ENCODE measurements at places on chromosomes 1 and 21. TPM values are rescaled to one million over a fixed set of nuclear protein-coding genes. Genes with fewer than 3 reads are reported as not detected.

GRCh38 chr1:90127288-90127953, 132.5 kb downstream of the ZNF326 start:
- no peak for DNase-seq

GRCh38 chr1:110726755-110727154, 52.0 kb upstream of the KCNA3 start:
- DNase-seq, result no peak

DNA sequence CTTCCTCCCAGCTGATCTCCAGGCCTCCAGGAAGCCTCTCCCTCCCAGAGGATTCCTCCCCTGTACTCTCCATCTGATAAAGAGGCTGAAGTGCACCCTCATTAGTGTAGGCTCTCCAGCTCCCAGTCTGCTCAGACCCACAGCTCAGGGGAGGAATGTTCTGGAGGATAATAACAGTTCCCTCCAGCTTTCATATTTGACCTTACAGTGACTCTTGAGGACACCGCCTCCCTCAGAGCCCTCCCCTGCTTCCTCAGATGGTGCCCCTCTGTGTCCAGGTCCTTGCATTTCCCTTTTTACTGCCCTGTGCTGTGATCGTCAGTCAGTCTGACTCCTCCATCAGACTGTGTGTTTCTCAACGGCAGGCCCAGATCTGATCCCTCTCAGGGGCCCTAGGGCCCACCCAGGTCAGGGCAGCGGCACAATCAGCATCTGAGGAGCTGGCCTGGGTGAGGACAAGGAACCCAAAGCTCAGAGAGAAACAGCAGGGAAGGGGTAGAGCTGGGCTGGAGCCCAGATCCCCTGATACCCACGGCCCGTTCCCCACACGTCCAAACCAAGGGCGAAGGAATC, 1.1 kb upstream of the SHISAL2A start:
- no peak for DNase-seq

GRCh38 chr1:25795946-25796810, 3.8 kb upstream of the SELENON start:
- DNase-seq, result peak; percentile 69

DNA sequence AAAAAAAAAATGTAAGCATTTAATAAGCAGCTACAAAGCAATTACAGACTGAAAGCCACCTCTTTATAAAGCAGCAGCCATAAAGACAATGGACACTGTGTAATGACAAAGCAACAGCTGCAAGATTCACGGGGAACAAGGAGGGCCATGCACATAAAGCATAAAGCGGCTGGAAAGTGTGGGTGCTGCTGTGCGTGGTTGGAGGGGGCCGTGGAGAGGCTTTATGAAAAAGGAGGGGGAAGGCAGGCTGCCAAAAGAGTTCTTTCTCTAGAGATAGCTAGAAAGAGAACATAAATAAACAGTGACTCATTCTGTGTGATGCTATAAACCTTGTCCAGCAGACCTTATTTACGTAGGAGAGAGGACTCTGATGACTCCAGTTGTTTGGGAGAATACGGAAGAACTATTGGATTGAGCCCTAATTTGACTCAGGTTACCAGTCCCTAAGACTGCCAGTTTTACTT, 49.3 kb downstream of the ADAMTS1 start:
- no peak for DNase-seq

The BLZF1 gene
- 10.2 TPM for total RNA-seq

The PADI1 gene
- not detected for total RNA-seq

DNA sequence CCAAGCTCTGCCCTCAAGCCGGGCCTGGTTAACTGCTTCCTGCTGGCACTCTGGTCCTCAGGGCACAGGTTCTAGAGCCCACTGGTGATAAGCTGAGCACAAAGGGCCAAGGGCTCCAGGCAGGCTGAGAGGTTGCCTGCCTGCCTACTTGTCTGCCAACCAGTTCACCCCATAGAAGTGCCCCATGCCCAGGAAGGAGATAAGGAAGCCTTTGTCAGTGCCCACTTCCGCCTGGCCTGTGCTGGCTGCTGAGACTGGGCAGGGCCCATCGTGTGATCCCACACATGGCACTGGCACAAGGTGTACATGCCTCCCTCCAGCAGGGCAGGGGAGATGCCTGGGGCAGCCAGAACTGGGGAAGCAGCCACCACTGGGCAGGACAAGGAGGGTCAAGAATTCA, 24.1 kb downstream of the SLC9A1 start:
- no peak for DNase-seq

The CFAP141 gene
- total RNA-seq, result not detected

The LYSMD1 gene
- total RNA-seq, result 1.8 TPM

DNA sequence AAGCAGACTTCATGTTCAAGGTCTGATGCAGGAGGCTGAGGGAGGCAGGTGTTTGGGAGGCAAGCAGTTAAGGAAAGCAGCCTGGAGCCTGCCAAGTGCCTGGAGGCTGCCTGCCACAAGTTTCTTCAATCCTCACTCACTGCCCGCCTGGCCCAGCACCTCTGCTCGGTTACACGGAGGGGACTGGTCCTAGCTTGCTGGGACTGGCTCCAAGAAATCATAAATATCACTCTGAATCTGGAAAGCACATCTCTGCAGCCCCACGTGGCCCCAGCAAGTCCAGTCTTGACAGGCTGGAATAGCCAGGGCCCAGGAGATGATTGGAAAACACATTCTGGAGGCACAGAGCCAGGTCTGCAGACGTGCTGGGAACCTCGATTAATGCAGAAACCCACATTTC, 83.9 kb downstream of the BCAR3 start:
- no peak for DNase-seq

DNA sequence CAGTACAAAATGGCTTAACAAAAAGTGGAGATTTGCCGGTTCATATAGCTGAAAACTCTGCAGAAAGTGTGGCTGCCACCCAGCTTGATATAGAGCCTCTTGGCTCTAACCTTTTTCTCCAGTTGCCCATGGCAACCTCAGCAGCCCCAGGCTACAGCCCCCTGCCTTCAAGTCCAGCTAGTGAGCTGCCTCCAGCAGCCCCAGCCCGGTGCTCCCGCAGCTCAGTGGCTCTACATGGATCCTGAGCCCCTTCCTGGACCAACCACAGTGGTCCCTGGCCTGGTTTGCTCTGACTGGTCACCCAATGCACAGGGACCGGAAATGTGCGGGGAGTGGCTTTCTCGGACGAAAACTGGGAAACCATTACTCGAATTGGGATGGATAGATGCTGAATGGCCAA, 13.3 kb upstream of the ATF3 start:
- DNase-seq, result no peak

DNA sequence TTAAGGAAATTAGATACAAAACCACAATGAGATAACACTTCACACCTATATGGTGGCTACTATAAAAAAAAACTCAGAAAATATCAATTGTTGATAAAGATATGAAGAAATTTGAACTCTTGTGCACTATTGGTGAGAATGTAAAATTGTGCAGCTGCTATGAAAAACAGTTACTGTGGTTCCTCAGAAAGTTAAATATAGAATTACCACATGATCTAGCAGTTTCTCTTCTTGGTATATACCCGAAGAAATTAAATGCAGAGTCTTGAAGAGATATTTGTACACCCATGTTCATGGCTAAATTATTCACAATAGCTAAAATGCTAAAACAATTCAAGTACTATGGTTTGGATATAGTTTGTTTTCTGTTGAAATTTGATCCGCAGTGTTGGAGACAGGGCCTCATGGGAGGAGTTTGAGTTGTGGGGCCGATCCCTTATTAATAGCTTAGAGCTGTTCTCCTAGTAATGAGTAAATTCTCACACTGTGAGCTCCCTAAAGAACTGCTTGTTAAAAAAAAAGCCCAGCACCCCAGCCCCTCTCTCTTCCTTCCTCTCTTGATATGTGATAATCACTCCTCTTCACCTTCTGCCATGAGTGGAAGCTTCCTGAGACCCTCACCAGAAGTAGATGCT, 1412.1 kb downstream of the PLA2G4A start:
- DNase-seq, result no peak

GRCh38 chr1:155740995-155741394, 52.1 kb downstream of the DAP3 start:
- no peak for DNase-seq

GRCh38 chr1:156659988-156660751, 17.0 kb downstream of the NES start:
- peak; percentile 96 for DNase-seq

The ASPM gene
- total RNA-seq, result 46.4 TPM

- DNase-seq, result no peak
Measured at GRCh38 chr1:194929357-194929756, 1678.9 kb downstream of the KCNT2 start.

The HMCN1 gene
- not detected for total RNA-seq

DNA sequence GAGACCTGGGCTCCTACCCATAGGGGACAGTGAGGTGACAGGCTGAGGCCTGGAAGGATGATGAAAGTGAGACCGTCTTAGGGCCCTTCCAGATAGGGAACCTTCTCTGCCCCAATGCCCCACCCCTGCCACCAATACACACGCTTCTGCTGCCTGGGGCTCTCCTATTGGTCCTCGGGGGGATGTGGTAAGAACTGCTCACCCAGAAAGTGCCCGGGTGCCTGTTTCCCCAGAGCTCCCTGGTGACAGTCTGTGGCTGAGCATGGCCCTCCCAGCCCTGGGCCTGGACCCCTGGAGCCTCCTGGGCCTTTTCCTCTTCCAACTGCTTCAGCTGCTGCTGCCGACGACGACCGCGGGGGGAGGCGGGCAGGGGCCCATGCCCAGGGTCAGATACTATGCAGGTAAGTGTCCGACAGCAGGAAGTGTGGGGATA, 948 bp downstream of the SEMA4A start:
- peak; percentile 80 for DNase-seq

The PTPN7 gene
- 197 TPM for total RNA-seq

GRCh38 chr1:157937744-157938143, 55.7 kb upstream of the KIRREL1 start:
- no peak for DNase-seq

DNA sequence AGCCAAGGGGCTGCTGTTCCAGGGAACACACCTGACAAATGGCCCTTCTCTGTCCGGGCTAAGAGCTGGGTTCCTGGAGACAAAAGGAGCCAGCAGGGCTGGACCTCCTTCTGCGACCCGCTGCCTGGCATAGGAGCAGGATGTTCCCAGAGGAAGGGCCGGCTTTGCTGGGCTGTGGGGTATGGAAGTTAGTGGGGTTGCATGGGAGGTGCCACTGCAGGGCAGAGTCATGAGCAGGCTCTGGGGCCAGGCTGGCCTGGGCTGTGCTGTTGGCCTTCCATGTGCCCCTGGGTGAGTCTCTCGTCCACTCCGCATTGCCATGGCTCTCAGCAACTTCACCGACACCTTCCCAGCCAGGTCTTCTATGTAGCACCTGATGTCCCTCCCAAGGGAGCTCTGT, 507.6 kb downstream of the PTPRU start:
- DNase-seq, result no peak

The GIPC2 gene
- total RNA-seq, result not detected

- no peak for DNase-seq
Measured at GRCh38 chr1:172809750-172810149, 150.8 kb downstream of the FASLG start.

GRCh38 chr1:192951691-192952460, 107.3 kb downstream of the UCHL5 start:
- DNase-seq, result no peak

GRCh38 chr1:147379889-147380288, 137.4 kb downstream of the CHD1L start:
- DNase-seq, result no peak

DNA sequence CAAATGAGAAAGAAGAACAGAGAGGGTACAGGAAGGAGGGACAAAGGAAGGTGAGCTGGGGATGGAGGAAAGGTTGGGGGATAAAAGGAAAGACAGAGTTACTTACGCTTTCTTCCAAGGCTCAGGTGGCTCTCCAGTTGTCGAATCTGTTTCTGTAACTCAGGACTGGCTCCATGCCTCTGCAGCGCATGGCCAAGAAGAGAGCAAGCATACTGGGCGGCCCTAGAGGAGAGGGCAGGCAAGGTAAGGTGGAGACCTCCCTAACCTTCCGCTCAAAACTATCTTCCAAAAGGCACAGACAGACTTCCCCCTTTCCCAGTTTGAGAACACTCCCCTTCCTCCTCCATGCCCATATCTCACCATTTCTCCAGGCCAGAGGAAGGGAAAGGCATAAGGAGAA, 922 bp downstream of the PEX11B start:
- DNase-seq, result no peak

The EPHA2 gene
- total RNA-seq, result 0.33 TPM

- no peak for DNase-seq
Measured at GRCh38 chr1:229879746-229880145, 187.3 kb upstream of the GALNT2 start.

- DNase-seq, result no peak
Measured at GRCh38 chr1:208033236-208033635, 122.3 kb upstream of the CD34 start.

The PDC gene
- not detected for total RNA-seq

The RAP1GAP gene
- total RNA-seq, result 1.1 TPM

The ZZZ3 gene
- 29.8 TPM for total RNA-seq

The SPATA46 gene
- not detected for total RNA-seq

DNA sequence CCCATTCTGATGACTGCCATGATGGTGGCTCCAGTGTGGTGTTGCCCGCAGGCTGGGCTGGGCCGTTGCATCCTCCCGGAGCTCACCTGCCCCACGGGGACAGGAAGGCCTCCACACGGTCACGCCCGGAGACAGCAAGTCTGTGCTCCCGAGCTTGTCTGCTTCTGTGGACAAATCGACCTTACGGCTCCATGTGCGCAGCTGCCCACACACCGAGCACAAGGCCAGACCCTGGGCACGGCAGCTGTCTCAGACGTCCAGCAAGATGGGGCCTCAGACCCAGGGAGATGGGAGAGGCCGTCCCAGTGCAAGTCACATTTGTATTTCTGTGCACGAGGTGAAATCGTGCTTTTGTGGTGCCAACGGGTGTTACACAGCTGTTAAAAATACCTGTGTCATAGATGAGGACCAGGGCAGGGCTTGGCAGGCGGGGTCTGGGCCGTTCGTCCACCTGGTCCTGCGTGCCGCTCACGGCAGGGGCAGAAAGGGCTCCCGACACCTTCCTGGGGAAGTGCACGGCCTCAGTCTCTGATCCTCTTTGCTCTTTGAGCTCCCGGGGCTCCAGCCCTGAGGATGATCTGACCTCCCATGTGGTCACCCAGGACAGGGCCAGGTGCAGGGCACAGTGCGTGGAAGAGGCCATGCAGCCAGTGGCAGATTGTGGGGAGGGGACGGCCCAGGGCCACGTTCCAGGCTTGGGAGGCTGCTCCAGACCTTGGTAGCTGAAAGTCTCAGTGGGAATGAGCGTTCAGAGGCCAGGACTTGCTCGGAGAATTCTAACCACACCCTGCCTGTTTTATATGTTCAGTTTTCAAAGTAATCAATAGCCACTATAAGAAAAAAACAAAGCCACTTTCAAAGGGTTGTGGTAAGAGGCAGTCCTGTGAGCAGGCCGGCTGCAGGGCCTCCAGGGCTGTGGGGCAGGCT, 13.5 kb downstream of the COL6A1 start:
- no peak for DNase-seq

DNA sequence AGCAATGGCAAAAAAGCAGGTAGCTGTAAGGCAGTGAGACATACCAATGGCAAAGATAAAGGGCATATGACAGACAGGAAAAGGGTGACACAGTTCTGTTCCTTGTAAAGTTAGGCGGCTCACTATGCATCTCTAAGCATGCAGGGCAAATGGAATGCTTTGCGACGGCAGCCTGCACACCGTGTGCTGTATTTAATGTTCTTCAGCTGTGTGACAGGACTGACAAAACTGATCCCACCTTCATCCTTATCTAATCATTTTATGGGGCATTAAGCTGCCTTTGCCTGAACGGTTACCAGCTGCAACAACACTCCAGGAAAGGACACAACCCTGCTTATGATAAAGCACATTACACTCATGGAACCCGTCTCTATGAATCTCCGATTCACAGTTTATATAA, 80.5 kb upstream of the VAV3 start:
- no peak for DNase-seq

- no peak for DNase-seq
Measured at GRCh38 chr1:226201029-226201593, 14.6 kb upstream of the ACBD3 start.

- DNase-seq, result no peak
Measured at GRCh38 chr1:97047421-97047793, 325.8 kb downstream of the PTBP2 start.

The KRTAP13-2 gene
- total RNA-seq, result not detected

Measured in activated CD4-positive, alpha-beta memory T cell treated with anti-CD3 and anti-CD28 coated beads for 36 hours (primary cell).